Immature natural killer cell (primary cell): ENCODE measurements at places on chromosomes 16 and 17. TPM values are rescaled to one million over a fixed set of nuclear protein-coding genes. Genes with fewer than 3 reads are reported as not detected.

DNA sequence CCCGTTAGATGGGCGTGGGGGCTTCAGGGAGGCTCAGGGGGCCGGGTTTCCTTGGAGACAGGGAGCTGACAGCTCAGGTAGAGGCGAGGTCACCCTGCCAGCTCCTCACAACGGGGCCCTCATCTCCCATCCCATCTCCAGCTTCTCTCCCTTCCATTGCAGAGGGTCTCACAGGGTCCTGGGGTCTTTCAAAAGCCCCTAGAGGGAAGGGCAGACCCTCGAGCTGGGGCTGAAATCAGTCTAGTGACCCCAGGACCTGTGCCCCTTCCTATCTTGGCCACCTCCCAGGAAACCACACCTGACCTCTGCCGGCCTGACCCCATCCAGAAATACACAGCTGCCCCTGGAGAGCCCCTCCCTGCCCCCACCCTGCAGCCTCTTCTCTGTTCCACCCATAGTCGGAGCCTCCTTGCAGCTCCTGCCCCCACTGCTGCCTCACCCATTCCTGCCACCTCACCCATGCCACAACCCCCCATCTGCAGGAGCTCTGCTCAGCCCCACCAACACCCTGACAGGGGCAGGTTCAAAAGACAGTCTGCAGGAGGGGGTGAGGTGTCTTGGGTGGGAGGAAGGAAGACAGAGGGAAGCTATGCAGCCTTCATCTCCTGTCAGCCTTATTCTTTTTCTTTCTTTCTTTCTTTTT, 23.4 kb downstream of the PIK3R5 start:
- peak overlapping the region; percentile 94 for H3K27ac ChIP-seq
- DNase-seq = no peak
- peak overlapping the region; percentile 93 for H3K4me3 ChIP-seq

The TP53TG3F gene
- polyA plus RNA-seq = not detected

DNA sequence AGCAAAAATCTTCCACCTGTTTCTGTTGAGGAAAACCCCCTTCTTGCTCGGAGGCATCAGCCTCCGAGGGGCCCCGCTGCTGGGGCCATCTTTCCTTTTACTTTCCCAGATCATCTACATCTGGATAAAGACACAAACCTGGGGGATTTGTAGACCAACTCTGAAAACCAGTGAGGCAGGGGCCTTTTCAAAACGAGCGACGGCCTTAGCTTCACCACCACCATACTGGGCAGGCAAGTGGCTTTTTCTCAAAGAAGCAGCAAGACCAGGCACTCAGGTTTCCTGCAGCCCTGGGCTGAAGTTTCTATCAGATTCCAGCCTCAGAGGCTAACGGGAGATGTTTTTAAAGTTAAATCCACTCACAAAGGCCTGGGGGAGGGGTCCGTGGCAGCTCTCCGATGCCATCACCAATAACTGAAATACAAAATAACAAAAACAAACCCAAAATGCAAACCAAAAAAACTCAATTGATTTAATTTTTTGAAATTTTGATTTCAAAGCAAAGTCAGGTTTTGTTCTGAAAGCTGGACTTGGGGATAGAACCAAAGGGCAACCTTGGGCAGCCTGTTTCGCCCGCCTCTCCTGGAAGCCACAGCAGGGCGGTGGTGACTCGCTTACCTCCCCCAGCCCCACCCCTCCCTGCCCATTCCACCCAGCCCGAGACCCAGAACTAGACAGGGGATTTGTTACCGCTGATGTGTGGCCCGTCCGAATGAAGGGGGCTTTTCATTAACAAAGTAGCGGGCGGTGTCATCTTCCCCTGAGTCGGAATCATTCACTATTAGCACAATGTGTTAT, 55.8 kb downstream of the SALL1 start:
- H3K27me3 ChIP-seq = peaks cover 8% of the 10 kb centered on the region
- no peak overlapping the region for H3K4me3 ChIP-seq
- no peak overlapping the region for H3K27ac ChIP-seq
- DNase-seq = no peak

The NPTX1 gene
- not detected for polyA plus RNA-seq

DNA sequence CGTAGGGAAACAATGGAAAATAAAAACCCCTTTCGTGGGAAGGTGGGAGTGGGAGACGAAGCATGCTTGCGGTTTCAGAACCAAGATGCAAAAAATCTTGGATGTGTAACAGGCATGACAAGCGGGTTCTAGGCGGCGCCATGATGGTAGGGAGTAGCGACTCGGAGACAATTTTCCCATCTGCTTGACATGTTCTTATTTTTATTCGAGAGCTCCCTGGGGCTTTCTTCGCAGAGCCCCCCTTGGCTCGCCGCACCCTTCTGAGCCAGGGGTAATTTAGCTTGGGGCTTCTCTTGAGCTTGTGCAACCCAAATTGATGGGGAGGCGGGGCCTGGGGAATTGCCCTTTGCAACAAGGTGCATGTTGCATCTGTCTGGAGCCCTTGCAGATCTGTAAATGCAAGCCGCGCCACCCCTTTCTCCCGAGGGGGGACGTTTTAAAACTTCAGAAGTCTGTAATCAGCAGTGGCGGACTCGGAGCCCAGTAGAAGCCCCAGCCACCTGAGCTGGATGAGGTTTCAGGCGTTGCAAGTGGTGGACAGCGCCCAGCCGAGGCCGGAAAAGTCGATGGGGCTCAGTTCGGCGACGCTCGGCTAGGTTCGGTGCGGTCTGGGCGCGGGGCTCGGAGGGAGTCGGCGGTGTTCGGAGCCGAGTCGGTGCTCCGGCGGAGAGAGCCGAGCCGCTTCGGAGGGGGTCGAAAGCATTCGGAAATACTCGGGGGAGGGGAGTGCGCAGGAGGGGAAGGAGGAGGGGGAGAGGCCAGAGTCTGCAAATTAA, 2.9 kb downstream of the GNAO1 start:
- peaks cover 44% of the 10 kb centered on the region for H3K27me3 ChIP-seq
- no peak overlapping the region for H3K27ac ChIP-seq
- H3K4me3 ChIP-seq = peak overlapping the region; percentile 63
- DNase-seq = peak; percentile 61
- H3K4me1 ChIP-seq = peaks cover 32% of the 10 kb centered on the region
- H3K36me3 ChIP-seq = no peaks in the 10 kb centered on the region

The RNU2-1 gene
- polyA plus RNA-seq = not detected
